ENCODE measurements at places on chromosomes 7 and 10. TPM values are rescaled to one million over a fixed set of nuclear protein-coding genes. Genes with fewer than 3 reads are reported as not detected.
A peak's percentile ranks its signal among the peaks of the same experiment; 100 is the strongest.

DNA sequence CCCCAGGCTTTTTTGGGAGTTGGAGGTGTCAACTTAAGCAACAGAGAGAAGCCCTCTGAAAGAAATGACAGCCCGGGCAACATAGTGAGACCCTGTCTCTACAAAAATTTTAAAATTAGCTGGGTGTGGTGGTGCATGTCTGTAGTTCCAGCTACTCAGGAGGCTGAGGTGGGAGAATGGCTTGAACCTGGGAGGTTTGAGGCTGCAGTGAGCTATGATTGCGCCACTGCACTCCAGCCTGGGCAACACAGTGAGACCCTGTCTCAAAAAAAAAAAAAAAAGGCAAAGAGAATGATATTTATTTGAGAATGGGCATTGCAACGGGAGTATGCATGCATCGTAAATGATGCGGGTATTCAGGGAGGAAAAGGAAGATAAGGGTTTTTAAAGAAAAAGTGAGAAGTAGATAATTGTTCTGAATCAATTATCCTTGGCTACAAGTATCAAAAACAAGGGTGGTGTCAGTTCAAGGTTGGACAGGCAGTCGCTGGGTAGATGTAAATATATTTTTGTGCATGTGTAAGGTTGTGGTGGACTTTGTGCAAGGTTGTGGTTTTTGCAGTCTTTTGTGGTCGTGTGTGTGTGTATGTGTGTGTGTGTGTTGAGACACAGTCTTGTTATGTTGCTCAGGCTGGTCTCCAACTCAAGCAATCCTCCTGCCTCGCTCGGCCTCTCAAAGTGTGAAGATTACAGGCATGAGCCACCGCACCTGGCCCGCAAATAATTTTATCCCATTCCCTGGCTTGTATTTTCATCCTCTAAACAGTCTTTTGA is 65.6 kb downstream of the COL26A1 start:
- H3K4me1 ChIP-seq: no peaks in the 10 kb centered on the region
- H3K4me3 ChIP-seq: no peak overlapping the region
- H3K27me3 ChIP-seq: no peaks in the 10 kb centered on the region
- no peak for DNase-seq
- H3K27ac ChIP-seq: no peak overlapping the region

GRCh38 chr7:8378349-8379019 is 54.9 kb upstream of the NXPH1 start:
- H3K27ac ChIP-seq: no peak overlapping the region
- H3K27me3 ChIP-seq: no peaks in the 10 kb centered on the region
- no peaks in the 10 kb centered on the region for H3K4me1 ChIP-seq
- no peak overlapping the region for H3K4me3 ChIP-seq
- H3K36me3 ChIP-seq: no peaks in the 10 kb centered on the region

DNA sequence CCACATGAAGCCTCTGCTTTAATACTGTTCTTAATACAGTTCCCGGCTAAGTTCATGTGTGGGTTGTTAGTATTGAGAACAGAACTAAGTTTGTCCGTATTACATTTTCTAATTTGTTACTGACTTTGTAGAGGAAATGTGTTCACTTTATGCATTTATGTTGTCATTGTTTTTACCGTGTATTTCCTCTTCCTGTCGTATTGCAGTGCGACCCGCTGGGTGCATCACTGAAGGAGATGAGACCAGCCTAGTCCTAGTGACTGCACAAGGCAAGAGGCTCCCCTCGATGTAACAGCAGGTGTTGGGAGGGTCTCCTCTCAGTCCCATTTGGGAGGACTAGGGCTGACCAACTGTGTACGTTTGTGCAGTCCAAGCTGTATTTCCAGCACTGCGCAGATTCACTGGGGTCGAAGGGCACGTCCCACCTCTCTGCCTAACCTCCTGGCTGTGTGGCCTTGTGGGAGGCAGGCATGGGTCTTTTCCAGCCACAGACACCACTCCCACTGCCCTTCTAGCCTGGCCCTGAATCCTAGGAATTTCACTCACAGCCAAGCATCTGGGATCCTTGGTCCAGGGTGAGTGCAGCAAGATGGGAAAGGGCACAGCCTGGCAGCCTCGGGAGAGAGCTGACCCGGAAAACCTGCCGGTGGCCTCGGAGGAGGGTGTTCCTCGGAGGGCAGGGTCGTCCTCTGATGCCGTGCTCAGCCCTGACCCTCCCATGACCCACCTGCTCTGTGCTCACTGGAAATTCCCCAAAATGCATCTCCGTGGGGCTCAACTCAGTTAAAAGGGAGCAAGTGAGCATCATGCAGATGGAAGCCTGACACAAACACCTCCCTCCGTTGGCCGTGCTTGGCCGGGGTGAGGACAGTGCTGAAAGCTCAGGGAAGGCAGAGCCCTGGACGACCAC is 63.9 kb upstream of the FAM20C start:
- H3K4me3 ChIP-seq: no peak overlapping the region
- H3K27ac ChIP-seq: no peak overlapping the region
- H3K4me1 ChIP-seq: no peaks in the 10 kb centered on the region
- H3K36me3 ChIP-seq: no peaks in the 10 kb centered on the region
- no peaks in the 10 kb centered on the region for H3K27me3 ChIP-seq
- no peak for DNase-seq

- H3K4me1 ChIP-seq: no peaks in the 10 kb centered on the region
- no peaks in the 10 kb centered on the region for H3K36me3 ChIP-seq
- peak overlapping the region; percentile 17 for H3K27ac ChIP-seq
- peak; percentile 74 for DNase-seq
- no peaks in the 10 kb centered on the region for H3K27me3 ChIP-seq
Observed at GRCh38 chr10:31759124-31759798, 169.4 kb downstream of the ARHGAP12 start.

GRCh38 chr7:151704960-151705635 is 171.8 kb downstream of the PRKAG2 start:
- no peaks in the 10 kb centered on the region for H3K36me3 ChIP-seq
- H3K4me1 ChIP-seq: no peaks in the 10 kb centered on the region
- H3K27me3 ChIP-seq: no peaks in the 10 kb centered on the region
- peak; percentile 30 for DNase-seq
- no peak overlapping the region for H3K27ac ChIP-seq
- H3K4me3 ChIP-seq: no peak overlapping the region

Gene FKBP9
- total RNA-seq: 193 TPM

Gene ZNF438
- total RNA-seq: 16.5 TPM

Gene KEL
- total RNA-seq: 0.49 TPM

Gene SUN3
- total RNA-seq: not detected

Gene ABCB1
- 10.6 TPM for total RNA-seq

Gene CHST3
- 47.9 TPM for total RNA-seq

Measured in aorta (tissue), 5 donors.